ENCODE measurements at places on chromosomes 7 and 10.
A peak's percentile ranks its signal among the peaks of the same experiment; 100 is the strongest.

DNA sequence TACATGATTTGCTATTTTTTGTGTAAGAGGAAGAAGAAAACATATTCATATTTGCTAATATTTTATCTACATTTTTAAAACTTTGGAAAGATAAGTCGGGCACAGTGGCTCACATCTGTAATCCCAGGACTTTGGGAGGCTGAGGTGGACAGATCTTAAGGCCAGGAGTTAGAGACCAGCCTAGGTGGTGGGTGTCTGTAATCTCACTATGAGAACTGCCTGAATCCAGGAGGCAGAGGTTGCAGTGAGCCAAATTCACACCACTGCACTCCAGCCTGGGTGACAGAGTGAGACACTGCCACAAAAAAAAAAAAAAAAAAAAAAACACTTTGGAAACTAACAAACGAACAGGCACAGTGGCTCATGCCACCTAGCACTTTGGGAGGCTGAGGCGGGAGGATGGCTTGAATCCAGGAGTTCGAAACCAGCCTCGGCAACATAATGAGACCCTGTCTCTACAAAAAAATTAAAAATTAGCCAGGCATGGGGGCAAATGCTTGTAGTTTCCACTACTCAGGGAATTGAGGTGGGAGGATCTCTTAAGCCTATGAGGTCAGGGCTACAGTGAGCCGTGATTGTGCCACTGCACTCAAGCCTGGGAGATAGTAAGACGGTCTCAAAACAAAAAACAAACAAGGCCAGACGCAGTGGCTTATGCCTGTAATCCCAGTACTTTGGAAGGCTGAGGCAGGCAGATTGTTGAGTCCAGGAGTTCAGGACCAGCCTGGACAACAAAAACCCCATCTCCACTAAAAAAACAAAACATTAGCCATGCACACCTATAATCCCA is 25.6 kb downstream of the HERC4 start:
- no peak for DNase-seq

- no peak for DNase-seq
Measured at GRCh38 chr7:70271617-70272081, 673.4 kb downstream of the AUTS2 start.

- no peak for DNase-seq
Measured at GRCh38 chr7:9711259-9711918, 1262.3 kb upstream of the PHF14 start.

- DNase-seq: no peak
Measured at GRCh38 chr7:96188174-96188581, 133.7 kb downstream of the SLC25A13 start.

- no peak for DNase-seq
Measured at GRCh38 chr10:73759512-73760115, 15.4 kb downstream of the SEC24C start.

- peak; percentile 53 for DNase-seq
Measured at GRCh38 chr7:22549667-22550513, 49.9 kb upstream of the STEAP1B start.

DNA sequence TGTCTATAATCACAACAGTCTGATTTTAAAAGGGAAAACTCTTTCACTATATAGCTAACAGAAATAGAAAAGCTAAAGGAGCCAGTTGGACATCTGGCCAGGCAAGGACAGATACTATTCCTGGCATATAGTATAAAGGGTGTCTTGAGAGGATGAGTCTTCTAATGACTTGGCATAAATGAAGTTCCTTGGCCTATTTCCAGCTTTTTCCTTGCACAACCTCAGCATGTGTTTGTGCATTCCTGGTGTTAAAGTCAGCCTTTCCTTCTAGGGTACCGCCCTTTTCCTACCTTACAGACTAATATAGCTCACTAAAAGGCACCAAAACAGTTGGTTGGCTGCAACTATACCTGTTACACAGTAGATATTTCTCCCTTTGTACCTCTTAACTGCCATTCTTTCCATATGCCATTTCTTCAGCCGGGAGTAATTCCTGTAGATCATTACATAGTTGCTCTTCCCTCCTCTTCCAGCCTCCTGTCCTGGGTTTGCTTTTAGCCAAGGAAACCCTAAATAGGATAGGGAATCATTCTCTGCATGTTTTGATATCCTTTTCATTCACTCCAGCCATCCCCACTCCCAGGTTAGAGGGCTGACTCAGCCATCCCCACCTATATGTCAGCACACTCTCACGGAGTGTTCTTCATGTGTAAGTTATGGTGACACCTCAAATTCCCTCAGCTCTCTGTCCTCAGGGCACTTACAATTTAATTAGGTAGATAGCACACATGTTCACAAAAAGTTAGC is 102.1 kb upstream of the MDFIC start:
- DNase-seq: no peak

- peak; percentile 84 for DNase-seq
Measured at GRCh38 chr7:1175967-1176851, 16.2 kb upstream of the ZFAND2A start.

GRCh38 chr10:14403881-14404623 is 73.3 kb upstream of the FRMD4A start:
- DNase-seq: no peak

- DNase-seq: no peak
Measured at GRCh38 chr7:5197811-5198210, 7.8 kb downstream of the WIPI2 start.

- no peak for DNase-seq
Measured at GRCh38 chr7:1512781-1513656, 8.8 kb upstream of the INTS1 start.
